ENCODE measurements at places on chromosomes 2 and 18.

- DNase-seq = no peak
These were observed 256.4 kb downstream of the SP3 start for GRCh38 chr2:173708806-173709205.

DNA sequence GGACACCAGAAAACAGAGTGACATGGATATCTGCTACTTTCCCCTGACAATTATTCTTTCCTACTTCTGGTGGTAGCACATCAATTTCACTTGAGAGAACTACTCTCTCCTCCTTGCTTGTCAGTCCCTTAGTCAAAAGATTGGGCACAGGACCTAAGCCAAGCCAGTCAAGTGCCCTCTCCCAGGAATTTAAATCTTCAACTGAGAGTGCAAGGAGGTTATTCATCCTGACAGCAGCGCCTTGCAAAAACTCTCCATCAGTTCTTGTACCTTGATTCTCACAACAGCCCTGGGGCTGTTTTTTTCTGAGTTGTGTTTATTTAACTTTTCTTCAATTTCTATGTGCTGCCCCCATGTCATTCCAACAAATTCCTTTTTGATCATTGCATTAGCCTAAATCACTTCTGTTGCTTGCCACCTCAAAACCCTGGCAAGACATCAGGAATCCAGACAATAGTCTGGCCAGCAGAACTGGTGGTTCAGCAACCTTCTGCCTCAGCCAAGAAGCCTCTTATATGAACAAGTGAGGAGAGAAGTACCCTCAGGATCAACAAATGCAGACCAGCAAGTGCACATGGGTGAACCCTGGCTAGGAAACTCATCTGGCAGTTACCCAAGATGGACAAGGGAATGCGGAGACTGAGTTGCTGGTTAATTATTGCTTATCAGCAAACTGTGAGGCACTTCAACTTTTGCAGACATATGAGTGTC lies 19.4 kb downstream of the COL4A3 start:
- no peak for DNase-seq

GRCh38 chr2:64599469-64599868 lies 54.2 kb downstream of the SERTAD2 start:
- no peak for DNase-seq

DNA sequence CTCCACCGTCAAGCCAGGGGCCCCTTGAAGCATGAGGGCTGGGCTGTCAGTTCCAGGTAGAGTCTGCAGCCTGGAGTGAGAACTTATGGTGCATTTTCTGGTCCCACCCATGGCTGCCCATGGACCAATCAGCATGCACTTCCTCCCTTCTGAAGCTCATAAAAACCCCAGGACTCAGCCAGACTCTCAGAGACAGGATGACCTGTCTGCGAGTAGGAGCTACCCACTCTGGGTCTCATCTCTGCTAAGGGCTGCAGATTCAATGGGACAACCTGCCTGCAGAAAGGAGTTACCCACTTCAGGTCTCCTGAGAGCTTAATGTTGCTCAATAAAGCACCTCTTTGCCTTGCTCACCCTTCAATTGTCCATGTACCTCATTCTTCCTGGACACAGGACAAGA lies 9.4 kb upstream of the DUSP19 start:
- DNase-seq = no peak

DNA sequence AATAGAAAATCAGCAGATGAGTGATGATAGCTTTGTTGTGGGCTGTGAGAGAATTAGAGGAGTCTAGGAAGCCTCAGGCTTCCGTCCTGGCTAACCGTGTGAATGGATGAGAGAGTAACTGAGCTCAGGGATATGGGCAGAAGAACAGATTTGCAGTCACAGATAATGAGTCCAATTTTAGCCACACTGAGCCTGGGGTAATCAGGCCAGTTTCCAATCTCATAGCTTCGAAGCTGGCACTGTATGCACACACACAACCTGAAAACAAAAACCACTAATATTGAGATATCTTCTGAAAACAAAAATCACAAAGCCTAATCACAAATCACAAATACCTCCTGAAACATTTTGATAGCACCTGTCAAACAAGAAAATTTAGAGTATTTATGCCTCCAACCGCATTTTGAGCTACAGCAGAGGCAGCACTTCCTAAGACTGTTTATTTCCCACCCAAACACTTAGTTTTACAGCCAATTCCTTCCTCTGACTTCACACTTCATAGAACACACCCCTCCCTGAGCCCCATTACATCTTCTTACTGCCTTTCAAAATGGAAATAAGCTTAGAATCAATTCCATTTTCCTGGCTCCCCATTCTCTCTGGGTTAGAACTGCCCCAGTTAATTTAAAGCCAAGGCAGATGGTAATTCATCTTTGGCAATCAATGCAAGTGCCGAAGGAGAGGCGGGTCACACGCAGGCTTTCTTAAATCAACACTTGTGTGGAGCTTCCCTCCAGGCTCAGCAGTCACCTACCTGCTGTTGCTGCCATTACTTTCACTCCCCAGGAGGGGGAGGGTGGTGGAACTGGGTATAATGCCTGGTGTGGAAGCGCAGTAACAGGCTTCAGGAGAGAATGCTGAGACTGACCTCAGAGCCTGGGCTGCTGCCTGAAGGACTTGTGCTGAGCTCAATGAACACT lies 18.9 kb downstream of the TTR start:
- DNase-seq = no peak

DNA sequence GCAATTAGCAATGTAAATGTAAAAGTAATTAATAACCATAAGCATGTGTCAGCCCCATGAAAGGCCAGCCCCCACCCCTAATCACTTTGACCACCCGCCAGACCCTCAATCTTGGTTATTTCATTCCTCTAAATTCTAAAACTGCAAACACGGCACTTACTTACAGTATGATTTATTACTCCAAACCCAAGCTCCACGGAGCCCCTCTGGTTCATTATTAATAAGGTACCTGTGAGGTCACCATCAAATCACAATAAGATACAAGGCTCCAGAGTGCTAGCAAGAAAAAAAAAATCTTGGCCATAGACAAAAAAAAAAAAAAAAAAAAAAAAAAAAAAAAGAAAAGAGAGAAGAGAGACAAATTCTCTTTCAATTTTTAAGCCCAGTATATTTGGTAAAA lies 879.5 kb downstream of the TDRD15 start:
- no peak for DNase-seq

DNA sequence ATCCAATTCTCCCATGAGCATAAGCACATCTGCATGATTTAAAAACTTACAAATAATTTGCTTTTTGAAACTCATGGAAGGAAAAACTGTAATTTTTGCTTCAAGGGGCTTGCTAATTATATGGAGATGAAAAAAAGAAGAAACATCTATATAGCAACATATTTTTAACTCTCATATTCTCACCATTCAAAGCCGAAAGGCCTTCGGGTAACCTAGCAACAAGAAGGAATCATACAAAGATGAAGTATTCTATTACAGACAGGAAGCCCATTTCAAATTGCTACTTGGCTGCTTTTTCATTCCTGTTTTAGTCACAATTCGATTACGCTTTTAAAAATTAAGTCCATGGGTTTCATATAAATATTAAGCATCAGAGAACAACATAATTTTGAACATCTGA lies 39.2 kb upstream of the RNU4ATAC start:
- DNase-seq = no peak

DNA sequence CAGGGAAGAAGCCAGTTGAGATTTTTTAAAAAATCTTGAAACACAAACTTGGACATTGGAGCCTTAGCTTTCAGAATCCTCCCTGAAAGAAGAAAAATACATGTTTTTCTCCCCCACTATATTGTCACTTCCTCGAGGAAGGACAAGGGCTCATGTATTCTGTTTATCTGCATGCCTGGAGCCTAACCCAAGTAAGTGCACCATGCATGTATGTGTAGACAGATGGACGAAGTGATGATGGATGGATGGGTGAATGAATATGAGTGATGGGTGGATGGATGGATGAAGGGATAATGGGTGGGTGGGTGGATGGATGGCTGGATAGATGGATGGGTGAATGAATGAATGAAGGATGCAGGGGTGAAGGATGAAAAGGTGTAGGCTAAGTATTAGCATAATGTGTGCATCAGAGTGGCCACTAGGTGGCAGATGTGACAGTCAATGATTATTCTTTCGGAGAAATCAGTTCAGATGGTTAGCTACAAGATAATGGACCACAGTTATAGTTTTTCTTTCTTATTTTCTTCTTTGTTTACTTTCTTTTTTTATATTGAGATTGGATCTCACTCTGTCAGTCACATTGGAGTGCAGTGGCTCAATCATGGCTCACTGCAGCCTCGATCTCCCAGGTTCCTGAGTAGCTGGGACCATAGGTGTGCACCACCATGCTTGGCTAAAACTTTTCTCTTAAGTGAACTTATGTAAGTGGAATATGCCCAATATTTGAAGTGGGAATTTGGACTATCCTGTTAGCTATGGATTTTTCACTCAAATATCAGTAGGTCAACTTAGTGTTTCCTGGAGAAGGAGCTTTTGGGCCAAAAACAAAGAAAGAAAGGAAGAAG lies 18.5 kb upstream of the CCDC93 start:
- no peak for DNase-seq

- no peak for DNase-seq
These were observed 689.5 kb downstream of the TMEM182 start for GRCh38 chr2:103451283-103451682.

GRCh38 chr2:1654696-1655374 lies 89.5 kb downstream of the PXDN start:
- no peak for DNase-seq

GRCh38 chr2:68371138-68371537 lies 6.1 kb downstream of the PLEK start:
- no peak for DNase-seq

GRCh38 chr2:177165061-177165583 lies 47.5 kb upstream of the HNRNPA3 start:
- no peak for DNase-seq

GRCh38 chr2:84894758-84895520 lies 10.5 kb upstream of the TMSB10 start:
- DNase-seq = peak; percentile 70

DNA sequence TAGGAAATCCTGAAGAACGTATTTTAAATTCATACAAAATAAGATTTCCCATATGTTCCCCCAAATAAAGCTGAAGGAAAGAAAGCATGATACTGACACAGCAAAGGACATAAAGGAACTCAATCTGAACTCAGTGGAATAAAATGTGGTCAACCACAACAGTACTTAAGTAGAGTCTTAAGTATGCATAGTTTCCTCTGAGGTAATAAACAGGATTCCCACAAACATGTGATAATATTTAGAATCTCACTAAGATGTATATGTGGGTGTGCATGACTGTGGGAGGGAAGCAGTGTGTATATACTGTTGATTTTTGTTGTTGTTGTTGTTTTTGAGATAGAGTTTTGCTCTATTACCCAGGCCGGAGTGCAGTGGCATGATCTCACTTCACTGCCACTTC lies 69.3 kb downstream of the NOL10 start:
- peak; percentile 54 for DNase-seq

DNA sequence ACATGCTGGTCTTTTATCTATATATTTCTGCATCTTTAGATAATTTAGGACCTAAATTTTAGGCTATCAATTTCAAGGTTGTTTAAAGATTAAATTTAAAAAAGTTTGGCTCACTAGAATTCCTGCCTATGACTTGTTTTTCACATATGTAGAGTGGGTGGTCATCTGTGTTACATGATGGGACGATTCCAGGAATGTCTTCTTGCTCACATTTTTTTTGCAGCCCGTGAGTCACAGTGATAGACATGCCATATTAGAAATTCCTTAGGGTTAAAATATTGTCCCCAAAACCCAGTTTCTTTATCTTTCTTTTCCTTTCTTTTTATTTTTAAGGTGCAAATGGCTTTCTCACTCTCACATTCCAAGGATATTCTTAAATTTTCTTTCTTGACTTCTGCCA lies 652.0 kb downstream of the PLCL1 start:
- no peak for DNase-seq

DNA sequence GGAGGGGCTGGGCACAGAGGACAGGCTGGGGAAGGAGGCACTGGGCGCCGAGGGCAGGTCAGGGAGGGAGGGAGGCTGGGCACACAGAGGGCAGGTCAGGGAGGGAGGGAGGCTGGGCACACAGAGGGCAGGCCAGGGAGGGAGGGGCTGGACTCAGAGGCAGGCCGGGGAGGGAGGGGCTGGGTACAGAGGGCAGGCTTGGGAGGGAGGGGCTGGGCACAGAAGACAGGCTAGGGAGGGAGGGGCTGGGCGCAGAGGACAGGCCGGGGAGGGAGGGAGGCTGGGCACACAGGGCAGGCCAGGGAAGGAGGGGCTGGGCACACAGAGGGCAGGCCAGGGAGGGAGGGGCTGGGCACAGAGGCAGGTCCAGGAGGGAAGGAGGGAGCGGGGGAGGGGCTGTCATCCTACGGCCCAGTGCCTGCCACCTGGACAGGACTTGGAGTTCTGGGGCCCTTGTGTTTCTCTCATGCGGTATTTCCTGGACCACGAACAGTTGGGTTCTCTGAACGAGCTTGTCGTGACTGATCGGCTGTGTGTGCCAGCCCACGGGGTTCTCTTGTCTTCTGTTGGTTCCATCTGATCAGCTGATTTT lies 46.7 kb upstream of the KCNG2 start:
- no peak for DNase-seq

DNA sequence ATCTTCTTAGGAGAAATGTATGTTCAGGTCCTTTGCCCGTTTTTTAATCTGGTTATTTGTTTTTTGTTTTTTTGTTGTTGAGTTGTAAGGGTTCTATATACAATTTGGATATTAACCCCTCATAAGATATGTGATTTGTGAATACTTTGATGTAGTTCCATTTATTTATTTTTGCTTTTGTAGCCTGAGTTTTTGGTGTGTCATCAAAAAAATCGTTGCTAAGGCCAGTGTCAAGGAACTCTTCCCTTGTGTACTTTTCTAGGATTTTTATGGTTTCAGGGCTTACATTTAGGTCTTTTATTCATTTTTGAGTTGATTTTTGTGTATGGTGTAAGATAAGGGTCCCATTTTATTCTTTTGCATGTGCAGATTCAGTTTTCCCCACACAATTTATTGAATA lies 372.6 kb downstream of the PLCL1 start:
- no peak for DNase-seq

- peak; percentile 1 for DNase-seq
These were observed 39.4 kb downstream of the TMEM182 start for GRCh38 chr2:102801098-102801718.

GRCh38 chr2:209472112-209472832 lies 48.4 kb downstream of the MAP2 start:
- DNase-seq = peak; percentile 82

DNA sequence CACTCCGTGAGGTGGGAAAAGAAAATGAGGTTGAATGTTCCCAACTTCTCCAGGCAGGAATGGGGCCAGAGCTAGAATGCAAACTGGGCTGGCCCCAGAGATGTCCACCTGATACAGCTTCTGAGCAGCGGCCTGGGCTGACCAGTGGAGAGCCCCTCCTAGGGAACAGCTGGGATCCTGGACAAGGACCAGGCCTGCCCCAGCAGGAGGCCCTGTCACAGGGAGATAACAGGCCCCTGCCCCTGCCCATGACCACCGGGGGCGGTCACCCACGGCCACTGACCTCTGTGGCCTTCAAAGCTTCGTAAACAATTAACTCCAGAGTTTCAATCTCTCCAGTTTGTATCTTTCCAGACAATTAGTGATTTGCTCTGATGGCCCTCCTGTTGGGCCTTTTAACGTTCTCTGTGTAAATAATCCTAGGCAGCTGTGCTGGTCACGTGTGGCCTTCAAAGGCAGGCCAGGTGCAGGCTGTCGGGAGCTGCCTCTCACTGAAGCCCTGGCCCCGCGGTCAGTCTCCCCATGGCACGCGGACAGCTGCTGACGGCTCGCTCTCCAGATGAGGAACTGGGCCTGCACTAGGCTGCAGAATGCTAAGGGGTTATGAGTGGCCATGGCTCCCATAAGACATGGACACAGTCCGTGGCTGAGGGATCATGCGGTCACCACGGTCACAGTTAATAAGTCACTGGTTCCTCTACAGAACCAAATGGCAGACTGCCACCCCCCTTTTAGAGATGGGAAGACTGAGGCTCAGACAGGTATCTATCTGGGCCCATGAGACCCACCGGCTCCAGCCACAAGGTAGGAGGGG lies 9.2 kb downstream of the HS6ST1 start:
- DNase-seq = no peak

Data from skeletal muscle cell (primary cell).